ENCODE measurements at places on chromosomes 3 and 15. TPM values are rescaled to one million over a fixed set of nuclear protein-coding genes. Genes with fewer than 3 reads are reported as not detected.
A peak's percentile ranks its signal among the peaks of the same experiment; 100 is the strongest.

- H3K4me3 ChIP-seq, result no peak overlapping the region
- H3K4me1 ChIP-seq, result no peaks in the 10 kb centered on the region
- no peak for DNase-seq
- H3K36me3 ChIP-seq, result no peaks in the 10 kb centered on the region
Measured at GRCh38 chr3:104286645-104287044, 1080.1 kb upstream of the ALCAM start.

- DNase-seq, result no peak
- H3K27ac ChIP-seq, result no peak overlapping the region
- H3K27me3 ChIP-seq, result peaks cover 13% of the 10 kb centered on the region
- H3K4me1 ChIP-seq, result no peaks in the 10 kb centered on the region
Measured at GRCh38 chr15:51198701-51199232, 104.1 kb upstream of the TNFAIP8L3 start.

Gene LRRIQ4
- not detected for total RNA-seq

DNA sequence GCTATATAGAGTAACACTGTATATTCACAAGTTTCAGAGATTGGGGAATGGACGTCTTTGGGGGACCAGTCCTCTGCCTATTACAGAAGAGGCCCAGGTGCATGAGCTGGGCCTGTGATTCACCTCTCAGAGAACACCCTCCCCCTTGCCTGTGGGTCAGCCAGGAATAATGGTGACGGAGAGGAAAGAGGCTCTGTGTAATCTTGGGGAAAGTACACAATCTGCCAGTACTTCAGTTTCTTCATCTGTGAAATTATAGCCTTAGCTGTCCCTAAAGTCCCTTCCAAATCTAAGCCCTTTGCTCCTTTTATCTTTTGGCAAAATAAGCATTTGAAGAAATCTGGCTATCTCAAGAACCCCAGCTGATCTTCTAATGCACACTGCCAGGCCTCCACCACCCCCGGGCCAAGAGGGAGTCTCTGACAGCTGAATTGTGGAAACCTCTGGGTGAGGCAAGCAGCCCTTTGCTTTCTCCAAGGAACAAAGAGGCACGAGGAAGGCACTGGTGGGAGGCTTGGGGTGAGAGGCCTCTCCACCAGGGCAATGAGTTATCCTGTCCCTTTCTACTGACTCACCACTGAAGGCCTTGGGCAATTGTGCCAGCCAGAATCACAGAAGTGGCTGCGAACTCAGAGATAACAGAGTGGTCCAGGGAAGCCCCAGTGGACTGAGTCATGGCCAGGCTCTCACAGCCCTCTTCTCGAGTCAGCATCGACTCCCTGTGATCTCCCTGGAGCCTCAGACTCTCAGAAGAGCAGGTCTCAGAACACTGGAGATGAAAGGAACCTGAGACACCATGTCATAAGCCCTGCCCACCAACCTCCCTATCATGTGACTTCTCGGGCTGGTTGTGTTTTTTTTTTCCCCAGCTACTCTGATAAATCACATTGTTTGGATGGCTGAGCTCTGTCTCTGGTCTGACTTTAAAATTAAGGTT lies 31.8 kb downstream of the CCNL1 start:
- peak overlapping the region; percentile 84 for H3K27ac ChIP-seq
- no peaks in the 10 kb centered on the region for H3K27me3 ChIP-seq
- no peak overlapping the region for H3K4me3 ChIP-seq
- no peaks in the 10 kb centered on the region for H3K36me3 ChIP-seq

- DNase-seq, result no peak
- H3K4me3 ChIP-seq, result no peak overlapping the region
- H3K27me3 ChIP-seq, result no peaks in the 10 kb centered on the region
- no peaks in the 10 kb centered on the region for H3K4me1 ChIP-seq
- no peak overlapping the region for H3K27ac ChIP-seq
- H3K36me3 ChIP-seq, result no peaks in the 10 kb centered on the region
Measured at GRCh38 chr15:97504031-97504792, 456.3 kb upstream of the ARRDC4 start.

- no peak overlapping the region for H3K27ac ChIP-seq
- no peaks in the 10 kb centered on the region for H3K4me1 ChIP-seq
- no peak for DNase-seq
- H3K27me3 ChIP-seq, result peaks cover 9% of the 10 kb centered on the region
- H3K4me3 ChIP-seq, result no peak overlapping the region
- H3K36me3 ChIP-seq, result no peaks in the 10 kb centered on the region
Measured at GRCh38 chr3:43196721-43197120, 89.6 kb upstream of the SNRK start.

Measured in suprapubic skin (tissue), 4 donors.